Hypothalamus (tissue), 51 donors: ENCODE measurements at places on chromosomes 5 and 9.

- DNase-seq, result no peak
These were observed 709 bp downstream of the IQGAP2 start for GRCh38 chr5:76403766-76404222.

- DNase-seq, result no peak
These were observed 21.0 kb upstream of the FOXE1 start for GRCh38 chr9:97831843-97832636.

DNA sequence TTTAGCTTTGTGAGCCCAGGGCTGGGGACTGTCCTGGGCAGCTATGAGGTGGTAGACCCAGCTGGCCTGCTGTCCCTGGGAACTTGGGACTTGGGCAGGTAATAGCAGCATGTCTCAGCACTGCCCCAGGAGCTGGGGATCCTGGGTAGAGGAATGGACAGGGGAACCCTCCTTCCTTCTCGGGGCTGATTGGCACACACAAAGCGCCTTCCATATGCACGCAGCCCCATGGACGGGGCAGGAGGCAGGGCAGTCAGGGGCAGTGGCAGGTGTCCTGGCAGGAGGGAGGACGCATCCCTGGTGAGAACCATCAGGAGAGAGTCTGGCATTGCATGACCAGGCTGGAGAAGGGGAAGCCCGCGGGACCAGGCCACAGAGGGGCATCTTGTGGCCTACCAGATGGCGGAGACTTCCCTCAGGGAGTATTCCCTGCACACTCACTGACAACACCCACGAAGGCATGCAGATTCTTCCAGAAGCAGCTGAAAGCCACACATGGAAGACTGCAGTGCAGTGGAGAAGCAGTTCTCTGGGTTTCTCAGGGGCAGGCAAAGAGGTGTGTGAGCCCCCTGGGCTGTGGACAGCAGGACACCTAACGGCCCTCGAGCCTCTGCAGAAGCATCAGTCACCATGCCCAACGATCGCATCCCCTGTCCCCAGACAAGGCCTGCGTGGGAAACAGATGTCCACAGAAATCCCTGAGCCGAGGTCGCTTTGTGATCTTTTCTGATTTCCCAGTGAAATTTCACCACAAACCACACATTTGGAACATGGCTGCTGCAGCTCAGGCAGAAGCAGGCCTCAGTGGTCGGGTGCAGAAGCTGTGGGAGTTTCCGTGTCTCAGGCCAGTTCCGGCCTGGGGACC is 7.0 kb upstream of the NKD2 start:
- DNase-seq, result no peak

GRCh38 chr9:127767909-127768331 is 10.5 kb downstream of the SH2D3C start:
- DNase-seq, result no peak

DNA sequence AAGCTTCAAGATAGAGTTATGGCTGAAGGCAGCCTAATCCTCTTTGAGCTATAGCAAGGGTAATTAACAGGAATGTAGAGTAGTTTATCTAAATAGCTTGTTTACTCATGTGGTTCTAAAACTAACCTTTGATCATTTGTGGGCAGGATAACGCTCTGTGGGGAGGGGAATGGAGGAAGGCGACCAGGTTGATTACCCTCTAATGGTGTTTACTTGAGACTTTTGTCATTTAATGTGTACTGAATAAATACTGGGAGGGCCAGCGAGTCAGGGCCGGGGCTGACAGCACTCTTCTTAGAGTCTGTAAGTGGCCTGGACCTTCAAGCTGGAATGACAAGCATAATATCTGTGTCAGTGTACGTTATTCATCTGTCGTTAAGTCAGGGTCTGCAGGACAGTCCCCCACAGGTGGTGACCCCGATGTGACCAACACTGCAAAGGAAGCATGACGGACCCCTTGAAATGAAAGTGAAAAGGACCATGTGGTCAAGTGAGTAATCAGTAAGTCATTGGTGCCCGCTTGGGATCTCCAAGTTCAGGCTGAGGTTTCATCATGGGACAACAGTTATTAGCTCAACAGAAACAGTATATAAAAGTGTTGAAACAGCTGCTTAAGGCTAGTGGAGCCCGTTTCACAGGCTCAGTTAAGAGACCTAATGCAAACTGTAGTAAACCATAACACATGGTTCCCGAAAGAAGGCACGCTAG is 162.6 kb downstream of the CPLANE1 start:
- no peak for DNase-seq

DNA sequence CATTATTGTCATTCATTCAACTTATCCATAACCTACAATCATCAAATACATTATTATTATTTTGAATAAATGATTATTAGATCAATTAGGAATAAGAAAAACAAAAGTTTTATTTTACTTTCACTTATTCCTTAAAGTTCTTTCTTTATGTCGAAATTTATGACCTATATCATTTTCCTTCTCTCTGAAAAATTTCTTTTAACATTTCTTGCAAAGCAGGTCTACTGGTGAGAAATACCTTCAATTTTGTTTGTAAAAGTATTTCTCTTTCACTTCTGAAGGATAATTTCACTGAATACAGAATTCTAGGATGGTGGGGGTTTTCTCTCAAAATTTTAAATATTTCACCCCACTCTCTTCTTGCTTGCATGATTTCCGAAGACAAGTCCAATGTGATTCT is 2.6 kb upstream of the CCNI2 start:
- no peak for DNase-seq
